GDM1 (cell line): ENCODE measurements at places on chromosomes 1 and 21.

- DNase-seq, result no peak
Measured at GRCh38 chr1:192831706-192832355, 23.0 kb downstream of the RGS2 start.

DNA sequence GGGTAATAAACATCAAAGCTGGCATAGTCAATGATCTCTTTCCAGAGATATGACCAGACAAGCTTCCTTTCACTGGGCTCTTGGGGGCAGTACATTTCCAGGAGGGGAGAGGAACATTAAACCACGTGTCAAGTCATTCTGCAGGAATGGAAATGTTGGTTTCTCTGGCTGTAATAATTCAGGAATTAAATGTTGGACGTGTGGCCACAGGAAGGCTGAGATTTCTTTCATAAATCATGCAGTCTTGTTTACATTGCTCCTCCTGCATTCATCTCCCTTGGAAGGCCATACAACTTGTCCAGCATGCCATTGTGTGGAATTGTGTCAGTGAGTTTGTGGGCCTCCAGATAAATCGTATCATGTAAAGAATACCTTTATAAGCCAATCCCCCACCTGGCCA, 259.2 kb downstream of the ADGRL2 start:
- DNase-seq, result no peak

DNA sequence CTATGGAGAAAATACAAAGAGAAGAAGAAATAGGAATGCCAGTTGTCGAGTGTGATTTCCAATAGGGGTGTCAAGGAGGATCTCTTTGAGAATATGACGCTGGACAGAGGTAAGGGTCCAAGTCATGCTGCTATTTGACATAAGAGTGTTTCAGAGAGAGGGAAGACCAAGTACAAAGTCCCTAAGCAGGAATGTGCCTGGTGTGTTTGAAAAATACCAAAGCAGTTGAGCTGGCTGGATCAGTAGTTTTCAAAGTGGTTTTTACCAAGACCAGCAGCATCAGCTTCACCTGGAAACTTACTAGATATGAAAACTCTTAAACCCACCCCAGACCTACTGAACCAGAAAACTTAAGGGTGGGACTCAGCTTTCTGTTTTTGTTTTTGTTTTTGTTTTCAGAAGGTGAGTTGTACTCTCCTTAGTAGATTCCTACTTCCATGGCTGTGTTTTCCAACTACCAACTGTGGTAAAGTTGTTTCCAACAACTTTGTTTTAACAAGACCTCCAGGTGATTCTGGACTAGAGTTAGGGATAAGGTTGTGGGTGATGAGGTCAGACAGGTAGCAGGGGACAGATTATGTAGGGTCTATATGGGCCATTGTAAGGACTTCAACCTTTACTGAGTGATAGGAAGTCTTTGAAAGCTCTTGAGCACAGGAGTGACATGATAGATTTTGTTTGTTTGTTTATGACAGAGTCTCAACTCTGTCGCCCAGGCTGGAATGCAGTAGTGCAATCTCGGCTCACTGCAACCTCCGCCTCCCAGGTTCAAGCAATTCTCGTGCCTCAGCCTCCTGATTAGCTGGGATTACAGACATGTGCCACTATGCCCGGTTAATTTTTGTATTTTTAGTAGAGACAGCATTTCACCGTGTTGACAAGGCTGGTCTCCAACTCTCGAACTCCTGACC, 7.3 kb upstream of the GJA9 start:
- no peak for DNase-seq

GRCh38 chr1:110717179-110717578, 42.4 kb upstream of the KCNA3 start:
- DNase-seq, result no peak

DNA sequence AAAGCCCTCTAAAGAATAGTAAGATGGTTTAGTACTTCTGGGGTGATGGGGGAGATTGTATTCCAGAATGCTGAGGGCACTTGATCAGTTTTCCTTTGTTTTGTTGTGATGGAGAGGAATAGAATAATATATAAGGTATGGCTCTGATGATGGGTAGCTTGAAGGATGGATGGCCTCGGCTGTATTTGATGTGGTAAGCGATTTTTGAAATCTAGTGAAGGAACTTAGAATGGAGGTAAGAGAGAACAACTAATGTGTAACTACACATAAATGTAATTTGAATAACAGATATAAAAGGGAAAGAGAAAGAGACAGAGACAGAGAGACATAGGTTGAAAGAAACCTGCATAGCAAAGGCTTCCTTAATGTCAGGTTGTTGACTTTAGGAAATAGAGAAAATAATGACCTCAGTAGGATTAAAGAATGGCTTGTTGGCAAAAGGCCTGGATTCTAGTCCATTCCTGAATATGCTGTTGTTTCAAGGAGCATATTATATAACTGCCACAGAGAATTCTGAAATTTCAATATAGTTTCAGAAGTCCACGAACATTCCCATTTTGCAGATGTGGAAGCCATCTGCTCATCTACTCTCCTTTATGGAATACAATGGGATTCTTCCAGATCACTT, 58.7 kb downstream of the NIBAN1 start:
- no peak for DNase-seq

DNA sequence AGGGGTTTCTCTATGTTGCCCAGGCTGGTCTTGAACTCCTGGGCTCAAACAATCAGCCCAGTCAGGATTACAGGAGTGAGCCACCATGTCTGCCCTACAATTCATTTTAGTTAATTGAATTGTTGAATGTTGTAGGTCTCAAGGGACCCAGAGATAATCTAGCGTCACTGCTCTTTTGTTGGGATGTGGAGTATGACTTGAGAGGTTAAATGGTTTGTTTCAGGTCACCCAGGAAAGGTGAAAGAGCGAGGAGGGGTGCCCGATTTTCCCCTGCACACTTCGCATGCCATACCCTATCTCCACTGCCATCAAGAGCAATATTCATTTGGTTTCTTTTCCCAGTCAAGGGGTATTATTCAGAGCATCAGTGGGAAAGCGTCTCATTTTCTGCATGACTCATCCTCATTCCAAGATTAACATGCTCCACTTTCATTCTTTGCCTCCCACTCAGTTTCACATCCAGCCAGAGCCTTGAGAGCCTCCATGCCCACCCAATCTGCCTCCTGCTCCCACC, 13.1 kb upstream of the SLC30A1 start:
- DNase-seq, result no peak

DNA sequence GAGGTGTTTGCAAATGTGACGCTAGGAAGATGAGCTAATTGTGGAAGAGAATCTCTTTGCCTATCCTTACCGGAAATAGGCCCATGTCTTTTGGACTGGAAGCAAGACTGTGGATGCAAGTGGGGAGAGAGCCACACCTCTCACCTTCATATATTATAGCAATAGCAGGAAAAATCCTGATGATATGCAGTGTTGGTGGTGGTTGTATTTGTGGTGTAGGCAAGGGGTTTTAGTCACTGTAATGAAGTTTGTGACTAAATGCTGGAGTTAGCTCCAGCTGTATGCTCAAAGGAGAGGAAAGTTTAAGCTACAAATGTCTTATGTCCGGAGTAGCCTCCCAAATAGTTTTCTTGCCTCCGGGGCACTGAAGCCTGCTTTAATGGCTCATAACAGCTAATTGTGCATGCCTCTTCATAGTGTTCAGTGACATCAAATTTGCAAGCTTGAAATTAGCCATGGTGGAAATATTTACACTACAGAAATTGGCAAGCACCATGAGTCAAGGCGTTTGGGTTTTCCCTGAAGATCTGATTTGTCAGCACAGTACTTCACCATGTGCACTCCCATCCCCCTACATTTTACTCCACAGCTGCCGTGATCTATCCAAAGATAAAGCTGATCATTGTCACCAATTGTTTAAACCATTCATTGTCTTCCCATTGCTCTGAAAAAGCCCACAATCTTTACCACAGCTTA, 102.6 kb upstream of the ZNF644 start:
- no peak for DNase-seq

- no peak for DNase-seq
Measured at GRCh38 chr1:112234710-112235109, 161.3 kb upstream of the CTTNBP2NL start.
